ENCODE measurements at places on chromosomes 3 and 15.
A peak's percentile ranks its signal among the peaks of the same experiment; 100 is the strongest.

- DNase-seq: no peak
Observed at GRCh38 chr3:171908731-171909130, 65.6 kb downstream of the TMEM212 start.

- no peak for DNase-seq
Observed at GRCh38 chr3:66128623-66129022, 89.9 kb upstream of the MAGI1 start.

DNA sequence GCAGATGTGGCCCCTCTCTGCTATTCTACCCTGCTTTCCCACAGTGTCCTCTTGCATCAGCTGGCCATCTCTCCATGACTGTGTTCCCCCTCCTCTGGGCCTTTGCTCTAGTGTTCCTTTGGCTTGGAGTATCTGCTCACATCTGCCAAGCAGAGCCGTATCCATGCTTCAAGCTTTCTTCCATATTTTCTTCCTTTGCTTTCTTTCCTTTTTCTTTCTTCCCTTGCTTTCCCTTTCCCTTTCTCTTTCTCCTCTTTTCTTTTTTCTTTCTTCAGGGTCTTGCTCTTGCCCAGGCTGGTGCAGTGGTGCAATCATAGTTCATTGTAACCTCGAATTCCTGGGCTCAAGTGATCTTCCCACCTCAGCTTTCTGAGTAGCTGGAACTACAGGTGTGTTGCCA is 12.6 kb downstream of the KLHL18 start:
- DNase-seq: no peak

DNA sequence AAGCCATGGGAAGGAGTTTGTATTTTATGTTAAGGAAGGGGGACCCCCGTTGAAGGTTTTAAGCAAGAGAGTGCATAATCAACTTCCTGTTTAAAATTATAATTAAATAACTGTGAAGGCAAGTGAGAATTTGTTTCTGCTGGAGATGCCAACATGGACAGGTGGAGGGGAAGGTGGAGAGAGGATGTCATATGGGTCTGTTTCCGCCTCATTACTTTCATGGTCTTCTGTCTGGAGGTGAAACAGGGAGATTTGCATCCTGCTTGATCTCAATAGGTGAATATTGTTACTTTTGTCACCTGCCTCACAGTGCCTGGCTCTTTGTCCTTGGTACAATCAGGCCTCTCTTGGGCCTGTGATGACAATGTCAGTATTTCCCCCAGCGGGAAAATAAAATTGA is 300.6 kb upstream of the LMCD1 start:
- DNase-seq: peak; percentile 7

- no peak for DNase-seq
Observed at GRCh38 chr15:95973566-95974256, 356.8 kb upstream of the NR2F2 start.

GRCh38 chr3:47407237-47407636 is 26.4 kb downstream of the PTPN23 start:
- no peak for DNase-seq

DNA sequence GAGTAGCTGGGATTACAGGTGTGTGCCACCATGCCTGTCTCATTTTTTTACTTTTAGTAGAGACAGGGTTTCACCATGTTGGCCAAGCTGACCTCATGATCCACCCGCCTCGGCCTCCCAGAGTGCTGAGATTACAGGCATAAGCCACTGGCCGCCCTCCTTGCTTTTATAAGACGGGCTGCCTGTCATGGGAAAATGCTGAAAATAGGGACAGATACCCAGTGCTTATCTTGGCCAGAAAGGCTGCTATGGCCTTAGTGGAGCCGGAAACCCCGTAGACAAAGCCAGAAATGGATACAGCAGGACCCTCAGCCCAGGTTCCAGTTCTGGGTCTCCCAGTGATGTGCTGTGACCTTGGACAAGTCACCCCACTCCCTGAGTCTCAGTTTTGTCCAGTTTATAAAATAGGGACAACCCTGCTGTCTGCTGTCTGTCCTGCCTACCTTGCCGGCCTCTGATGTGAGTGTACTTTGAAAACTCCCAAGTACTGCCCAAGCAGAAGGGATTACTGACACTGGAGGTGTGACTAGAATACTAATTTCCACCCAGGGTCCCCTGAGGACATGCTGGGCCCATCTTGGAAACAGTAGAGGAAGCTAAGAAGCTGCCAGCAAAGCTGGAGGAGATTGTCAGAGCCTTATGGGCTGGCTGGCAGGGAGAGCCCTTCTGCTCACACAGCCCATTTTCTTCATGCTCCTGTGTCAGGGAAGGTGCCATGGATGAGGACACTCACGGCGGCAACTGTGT is 59.6 kb downstream of the BDH1 start:
- DNase-seq: no peak

- DNase-seq: no peak
Observed at GRCh38 chr3:14440168-14440518, 37.7 kb downstream of the SLC6A6 start.

DNA sequence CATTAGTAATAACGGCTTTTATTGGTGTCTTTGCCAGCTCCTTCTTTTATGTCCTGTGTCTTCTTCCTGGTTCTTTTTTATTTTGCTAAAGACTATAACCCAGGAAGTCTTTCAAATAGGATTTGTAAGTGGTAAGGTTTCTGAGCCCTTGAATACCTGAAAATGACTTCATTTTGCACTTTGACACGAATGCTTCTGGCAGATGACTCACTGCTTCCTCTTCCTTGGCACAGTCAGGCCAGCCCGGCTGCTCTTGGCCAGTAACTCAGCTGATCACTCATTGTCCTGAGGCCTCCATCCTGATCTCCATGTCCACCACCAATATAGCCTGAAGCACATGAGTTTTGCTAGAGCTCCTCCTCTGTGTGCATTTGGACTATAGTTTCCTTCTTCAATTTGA is 48.7 kb upstream of the NR2E3 start:
- DNase-seq: no peak

DNA sequence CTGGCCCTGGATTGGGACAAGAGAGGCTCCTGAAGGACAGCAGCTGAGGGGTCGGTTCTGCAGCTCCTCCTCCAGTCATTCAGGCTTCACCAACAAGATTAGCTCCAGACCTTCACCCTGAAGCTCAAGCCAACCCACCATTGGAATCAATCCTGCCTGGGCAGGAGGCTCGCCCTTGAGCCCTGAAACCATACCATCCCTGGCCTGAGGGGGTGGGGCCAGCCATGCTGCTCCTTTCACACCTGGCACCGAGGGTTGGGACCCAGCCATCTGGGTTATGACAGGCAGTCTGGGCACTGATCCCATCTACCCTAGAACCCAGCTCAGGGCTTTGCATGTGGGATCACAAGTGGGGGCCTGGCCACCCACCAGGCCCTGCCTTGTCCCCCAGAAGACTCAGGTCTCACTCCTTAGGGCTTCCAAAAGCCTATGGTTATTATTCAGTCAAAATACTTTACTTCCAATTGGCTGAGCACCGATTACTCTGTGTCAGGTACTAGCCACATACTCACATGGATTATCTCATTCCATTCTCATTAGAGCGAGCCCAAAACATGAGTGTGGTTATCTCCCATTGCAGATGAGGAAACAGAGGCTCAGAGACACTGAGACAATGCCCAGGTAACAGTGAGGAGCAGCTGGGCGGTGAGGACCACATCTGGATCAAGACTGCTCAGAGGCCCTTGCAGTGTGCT is 3.1 kb downstream of the ABHD14B start:
- no peak for DNase-seq

DNA sequence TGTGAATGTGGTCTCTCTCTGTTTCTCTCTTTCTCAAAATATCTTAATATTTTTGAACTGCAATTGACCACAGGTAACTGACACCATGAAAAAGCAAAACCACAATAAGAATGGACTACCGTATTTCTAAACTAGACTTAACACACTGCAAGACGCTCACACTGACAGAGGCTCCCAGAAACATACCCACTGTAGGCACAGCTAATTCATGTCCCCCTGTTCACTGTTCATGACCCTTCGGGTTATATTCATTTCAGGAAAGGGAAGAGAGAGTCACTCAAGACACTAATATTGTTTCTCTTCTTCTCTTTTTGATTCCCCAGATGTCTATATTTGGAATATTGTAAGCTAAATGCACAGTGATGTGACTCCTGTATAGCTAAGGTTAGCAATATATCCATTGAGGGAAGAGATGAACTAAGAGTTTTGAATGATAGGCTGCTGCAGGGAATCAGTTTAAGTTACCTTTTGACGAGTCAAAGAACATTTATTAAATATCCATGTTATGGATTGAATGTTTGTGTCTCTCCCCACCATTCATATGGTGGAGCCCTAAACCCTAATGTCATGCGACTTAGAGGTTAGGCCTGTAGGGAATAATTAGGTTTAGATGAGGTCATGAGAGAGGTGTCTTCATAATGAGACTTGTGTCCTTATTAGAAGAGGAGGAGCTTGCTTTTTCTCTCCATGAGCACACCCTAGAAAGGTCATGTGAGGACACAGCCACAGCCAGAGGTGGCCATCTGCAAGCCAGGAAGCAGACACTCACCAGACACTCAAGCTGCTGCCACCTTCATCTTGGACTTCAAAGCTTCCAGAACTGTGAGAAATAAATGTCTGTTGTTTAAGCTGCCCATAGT is 216.6 kb upstream of the GRM7 start:
- DNase-seq: no peak

DNA sequence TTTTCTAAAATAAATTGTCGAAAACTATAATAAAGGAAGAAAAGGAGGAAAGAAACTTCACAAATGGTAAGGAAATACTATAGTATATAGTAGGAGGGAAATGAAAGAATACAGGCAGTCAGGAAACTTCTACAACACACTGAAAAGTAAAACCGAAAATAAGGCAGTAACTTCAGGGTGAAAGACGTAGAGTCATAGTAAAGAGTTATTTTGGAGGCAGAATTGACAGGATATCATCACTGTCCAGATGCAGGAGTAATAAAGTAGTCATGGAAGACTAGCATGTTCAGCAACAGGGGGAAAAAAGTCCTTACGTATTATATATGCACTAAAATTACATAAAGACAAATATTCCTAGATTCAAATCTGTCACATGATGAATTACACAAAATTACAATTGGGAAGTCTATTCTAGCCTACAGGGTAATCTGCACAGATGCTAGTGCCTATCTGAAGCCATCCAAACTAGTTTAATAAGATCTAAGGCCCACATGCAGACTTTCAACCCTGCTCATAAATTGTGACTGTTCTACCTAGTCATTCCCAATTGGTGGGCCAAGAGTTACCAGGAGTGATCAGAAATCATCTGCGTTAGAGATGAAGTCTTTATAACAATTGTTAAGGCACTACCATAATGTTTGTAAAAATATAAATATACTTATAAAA is 14.0 kb downstream of the VPS13C start:
- DNase-seq: no peak

DNA sequence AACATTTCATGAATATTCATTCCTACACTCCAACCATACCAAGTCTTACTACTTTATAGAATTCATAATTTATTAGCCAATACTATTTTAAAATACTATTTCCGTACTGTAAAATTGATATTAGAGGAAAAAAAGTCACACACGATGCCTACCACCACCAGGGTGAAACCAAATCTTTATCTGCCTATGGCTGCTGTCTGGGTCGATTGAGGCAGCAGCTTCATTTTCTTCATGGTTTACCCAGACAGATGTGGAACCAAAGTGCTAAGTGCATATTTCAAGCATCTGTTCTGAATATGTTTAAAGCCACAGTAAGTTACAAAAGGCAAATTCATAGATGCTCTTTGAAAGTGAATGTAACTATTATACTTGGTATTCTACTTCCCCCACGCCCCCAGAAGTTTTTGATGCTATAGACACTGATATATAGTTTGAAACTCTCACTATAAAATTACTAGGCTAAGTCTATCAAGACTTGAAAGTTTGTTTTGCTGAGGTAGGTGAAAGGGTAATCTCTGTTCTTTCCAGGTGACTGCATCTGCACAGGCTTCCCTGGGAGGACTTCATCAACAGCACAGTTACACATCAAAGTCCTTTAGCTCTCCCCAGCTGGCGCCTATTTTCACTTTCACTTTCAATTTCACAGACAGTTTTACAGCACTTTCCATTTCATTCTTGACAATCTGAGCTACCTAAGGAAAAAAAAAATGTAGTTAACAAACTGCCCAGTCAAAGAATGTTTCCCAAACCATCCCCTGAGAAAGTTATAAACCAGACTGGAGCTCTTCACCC is 113.9 kb downstream of the POLQ start:
- no peak for DNase-seq

- DNase-seq: peak; percentile 22
Observed at GRCh38 chr3:69250014-69250413, 127.6 kb upstream of the LMOD3 start.

DNA sequence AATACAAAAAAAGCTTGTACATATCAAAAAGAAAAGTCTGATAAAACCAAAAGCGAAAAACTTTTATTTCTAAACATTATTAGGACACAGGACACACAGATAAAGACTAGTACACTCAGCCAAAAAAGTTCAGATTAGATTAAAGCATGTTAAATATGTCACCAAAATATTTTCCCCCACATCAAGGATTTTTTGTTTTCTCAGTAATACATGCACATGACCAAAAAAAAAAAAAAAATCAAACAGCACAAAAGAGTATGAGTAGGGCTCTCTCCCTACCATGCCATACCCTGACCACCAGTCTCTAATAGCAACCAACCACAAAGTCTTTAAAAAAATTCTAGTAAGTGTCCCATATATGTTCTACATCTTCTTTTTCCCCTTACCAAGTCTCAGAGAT is 77.4 kb downstream of the LRRFIP2 start:
- DNase-seq: no peak

GRCh38 chr3:32366638-32367397 is 24.8 kb upstream of the CMTM7 start:
- DNase-seq: no peak

GRCh38 chr3:123447416-123447748 is 1.5 kb downstream of the ADCY5 start:
- peak; percentile 24 for DNase-seq

DNA sequence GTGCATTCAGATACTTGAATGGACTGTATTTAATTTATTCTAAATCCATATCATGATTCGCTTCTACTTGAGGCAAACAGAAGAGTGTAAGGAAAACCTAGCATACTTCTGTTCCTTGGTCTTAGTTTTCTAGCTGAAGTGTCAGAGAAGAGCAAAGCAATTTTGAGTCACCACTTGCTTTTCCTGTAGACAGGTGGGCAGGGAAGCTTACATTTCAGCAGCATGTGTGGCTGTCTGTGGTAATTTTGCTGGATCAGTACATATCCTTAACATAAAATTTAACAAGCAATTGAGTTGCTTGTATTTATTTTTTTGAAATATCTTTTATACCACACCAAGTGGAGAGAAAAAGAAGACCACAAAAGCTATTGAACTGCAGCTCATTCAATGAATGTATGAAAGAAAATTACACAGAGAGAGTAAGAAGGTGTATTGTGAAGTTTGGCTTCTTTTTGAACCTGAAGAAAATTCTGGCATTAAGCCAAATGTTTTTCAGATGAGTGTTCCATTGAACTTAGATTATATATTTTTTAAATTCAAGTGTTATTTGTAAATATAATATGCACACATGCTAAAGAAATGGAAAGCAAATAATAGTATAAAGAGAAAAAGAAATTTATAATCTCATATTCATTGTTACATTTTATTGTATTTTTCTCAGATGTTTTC is 747.6 kb downstream of the NAALADL2 start:
- DNase-seq: peak; percentile 2

- DNase-seq: peak; percentile 83
Observed at GRCh38 chr3:9422712-9423424, 25.5 kb downstream of the SETD5 start.

- DNase-seq: peak; percentile 14
Observed at GRCh38 chr3:105368566-105369499, 2.1 kb downstream of the ALCAM start.

Measured in NCI-H1930 (cell line).